Neural crest cell (in vitro differentiated cells): ENCODE measurements at places on chromosomes 7 and 10. TPM values are rescaled to one million over a fixed set of nuclear protein-coding genes. Genes with fewer than 3 reads are reported as not detected.

The NXPH1 gene
- total RNA-seq: 1.0 and 1.1 TPM in 2 replicates

DNA sequence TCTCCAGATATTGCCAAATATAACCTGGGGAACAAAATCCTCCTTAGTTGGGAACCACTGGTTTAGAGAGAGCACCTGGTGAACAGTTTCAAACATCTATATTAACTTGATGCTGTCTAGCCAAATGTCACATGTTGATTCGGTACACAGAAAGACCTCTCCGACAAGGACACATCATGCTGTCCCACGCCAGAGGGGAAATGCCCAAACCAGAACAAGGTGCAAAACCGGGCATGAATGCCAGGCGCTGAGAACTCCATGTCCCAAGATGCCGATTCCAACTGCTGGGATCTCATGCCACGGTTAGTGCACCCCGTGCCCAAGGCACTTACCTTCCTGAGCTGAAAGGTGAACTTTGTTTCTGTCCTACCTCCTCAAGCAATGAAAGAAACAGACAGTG, 100.8 kb downstream of the SFMBT2 start:
- DNase-seq: no peak
- no peak overlapping the region for H3K27ac ChIP-seq
- H3K27me3 ChIP-seq: no peaks in the 10 kb centered on the region

DNA sequence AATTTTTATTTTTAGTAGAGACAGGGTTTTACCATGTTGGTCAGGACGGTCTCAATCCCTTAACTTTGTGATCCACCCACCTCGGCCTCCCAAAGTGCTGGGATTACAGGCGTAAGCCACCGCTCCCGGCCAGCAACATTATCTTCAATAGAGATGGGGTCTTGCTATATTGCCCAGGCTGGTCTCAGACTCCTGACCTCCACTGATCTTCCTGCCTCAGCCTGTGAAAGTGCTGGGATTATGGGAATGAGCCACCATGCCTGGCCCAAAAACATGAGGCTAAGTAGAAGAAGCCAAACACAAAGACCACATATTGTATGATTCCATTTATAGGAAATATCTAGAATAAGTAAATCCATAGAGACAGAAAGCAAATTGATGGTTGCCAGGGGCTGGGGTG, 19.1 kb upstream of the CYTH3 start:
- no peak for DNase-seq
- no peak overlapping the region for H3K4me3 ChIP-seq
- H3K4me1 ChIP-seq: no peaks in the 10 kb centered on the region
- H3K27ac ChIP-seq: no peak overlapping the region
- H3K36me3 ChIP-seq: no peaks in the 10 kb centered on the region
- H3K27me3 ChIP-seq: peaks cover 2% of the 10 kb centered on the region

The TAS2R41 gene
- total RNA-seq: not detected in 2 replicates

DNA sequence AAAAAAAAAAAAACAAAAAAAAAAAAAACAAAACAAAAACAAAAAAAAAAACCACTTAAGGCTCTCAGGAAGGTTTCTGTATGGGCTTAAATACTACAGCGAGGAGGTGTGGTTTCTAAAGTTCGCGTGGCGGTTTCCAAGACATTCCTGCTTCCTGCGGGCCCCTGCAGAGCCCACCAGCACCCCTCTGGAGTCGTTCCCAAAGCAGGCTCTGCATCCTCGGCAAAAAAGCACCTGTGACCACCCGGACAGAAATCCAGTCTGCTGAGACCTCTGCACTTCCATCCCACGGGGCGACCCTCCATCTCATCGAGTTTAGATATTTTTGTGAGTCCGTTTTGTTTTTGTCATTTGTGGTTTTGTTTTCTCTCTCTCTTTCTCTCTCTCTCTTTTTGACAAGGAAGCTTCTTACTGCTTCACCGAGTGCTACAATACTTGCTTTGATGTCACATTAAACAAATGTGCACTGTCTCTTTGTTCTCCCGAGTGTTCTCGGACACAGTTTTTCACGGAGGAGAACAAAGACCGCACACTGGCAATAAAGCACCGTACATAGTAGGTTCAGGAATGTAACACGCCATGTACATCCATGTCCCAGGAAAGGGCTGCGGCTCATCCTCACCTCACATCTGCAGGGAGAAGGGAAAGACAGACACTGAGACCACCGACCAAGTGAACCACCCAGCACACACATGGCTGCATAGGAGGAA, 21.5 kb downstream of the PDGFA start:
- H3K27ac ChIP-seq: no peak overlapping the region
- H3K27me3 ChIP-seq: no peaks in the 10 kb centered on the region
- no peaks in the 10 kb centered on the region for H3K36me3 ChIP-seq
- DNase-seq: no peak
- no peak overlapping the region for H3K4me3 ChIP-seq
- H3K4me1 ChIP-seq: peaks cover 9% of the 10 kb centered on the region

The KCNH2 gene
- 10.7 and 12.4 TPM in 2 replicates for total RNA-seq

GRCh38 chr7:67359900-67360299, 363.3 kb downstream of the TYW1 start:
- H3K4me1 ChIP-seq: no peaks in the 10 kb centered on the region
- no peak overlapping the region for H3K4me3 ChIP-seq
- H3K27me3 ChIP-seq: peaks cover 14% of the 10 kb centered on the region
- no peak overlapping the region for H3K27ac ChIP-seq
- H3K36me3 ChIP-seq: no peaks in the 10 kb centered on the region

- peaks cover 28% of the 10 kb centered on the region for H3K4me1 ChIP-seq
- DNase-seq: no peak
- H3K36me3 ChIP-seq: no peaks in the 10 kb centered on the region
- H3K27me3 ChIP-seq: no peaks in the 10 kb centered on the region
- H3K4me3 ChIP-seq: no peak overlapping the region
Measured at GRCh38 chr7:130877236-130877990, 143.4 kb upstream of the KLF14 start.
